H1 (cell line): ENCODE measurements at places on chromosomes 2 and 18.

- H3K27me3 ChIP-seq: no peaks in the 10 kb centered on the region; the same call in 1 of the 2 replicates
- no peak overlapping the region for H3K27ac ChIP-seq
- H3K4me1 ChIP-seq: peaks cover 12% of the 10 kb centered on the region
- peak; percentile 57 for DNase-seq
- no peak overlapping the region for H3K4me3 ChIP-seq
Observed at GRCh38 chr2:231663458-231664212, 44.7 kb upstream of the PTMA start.

DNA sequence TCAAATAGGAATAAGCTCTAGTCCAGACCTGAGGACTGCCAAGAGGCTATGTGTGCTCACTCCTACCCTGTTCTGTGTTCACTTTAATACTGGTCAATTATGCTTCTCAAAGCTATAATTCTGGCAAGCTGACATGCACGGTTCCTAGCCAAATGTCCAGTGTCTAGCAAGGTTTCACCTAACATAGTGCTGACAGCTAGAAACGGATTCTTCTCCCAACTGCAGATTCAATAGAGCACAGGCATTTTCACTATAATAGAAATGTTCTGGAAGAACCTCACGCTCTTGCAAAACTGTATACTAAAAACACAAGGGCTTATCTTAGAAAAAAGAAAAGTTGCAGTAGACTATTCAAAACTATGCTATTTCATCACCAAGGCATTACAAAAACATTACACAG lies 45.1 kb downstream of the HDAC4 start:
- no peaks in the 10 kb centered on the region; the same call in 1 of the 2 replicates for H3K4me1 ChIP-seq
- H3K4me3 ChIP-seq: no peak overlapping the region
- DNase-seq: no peak
- H3K27ac ChIP-seq: no peak overlapping the region
- no peaks in the 10 kb centered on the region for H3K36me3 ChIP-seq

GRCh38 chr2:37325625-37326071 lies 1.0 kb upstream of the PRKD3 start:
- peaks cover 2% of the 10 kb centered on the region for H3K4me1 ChIP-seq
- no peak for DNase-seq
- H3K27me3 ChIP-seq: no peaks in the 10 kb centered on the region
- no peak overlapping the region for H3K27ac ChIP-seq
- no peaks in the 10 kb centered on the region for H3K36me3 ChIP-seq
- H3K4me3 ChIP-seq: no peak overlapping the region; the same call in 1 of the 2 replicates

DNA sequence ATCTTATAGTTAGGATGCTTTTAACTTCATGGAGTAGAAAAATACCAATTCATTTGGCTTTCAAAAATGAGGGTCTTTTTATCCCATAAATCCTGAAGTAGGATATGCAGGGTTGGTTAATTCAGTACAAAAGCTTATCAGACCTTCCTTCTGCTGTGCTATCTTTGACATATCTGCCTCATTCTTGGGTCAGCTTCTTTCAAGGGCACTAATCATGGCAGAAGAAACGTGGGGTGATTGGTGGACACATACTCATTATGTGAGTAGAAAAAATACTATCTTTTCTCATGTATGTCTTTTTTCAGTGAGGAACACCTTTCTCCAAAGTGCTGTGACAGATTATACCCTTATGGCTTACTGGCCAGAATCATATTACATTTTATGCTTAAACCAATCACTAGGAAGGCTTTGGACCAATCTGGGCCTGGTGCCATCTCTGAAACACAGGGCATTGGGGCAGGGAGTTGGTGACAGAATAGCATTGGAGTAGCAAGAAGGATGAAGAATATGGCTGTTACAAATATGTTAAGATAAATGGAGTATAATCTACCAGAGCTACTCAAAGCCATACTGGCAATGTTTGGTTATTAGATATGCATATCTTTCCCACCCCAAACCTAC lies 10.1 kb downstream of the UGP2 start:
- no peak for DNase-seq
- H3K27me3 ChIP-seq: no peaks in the 10 kb centered on the region
- H3K4me1 ChIP-seq: peaks cover 18% of the 10 kb centered on the region

DNA sequence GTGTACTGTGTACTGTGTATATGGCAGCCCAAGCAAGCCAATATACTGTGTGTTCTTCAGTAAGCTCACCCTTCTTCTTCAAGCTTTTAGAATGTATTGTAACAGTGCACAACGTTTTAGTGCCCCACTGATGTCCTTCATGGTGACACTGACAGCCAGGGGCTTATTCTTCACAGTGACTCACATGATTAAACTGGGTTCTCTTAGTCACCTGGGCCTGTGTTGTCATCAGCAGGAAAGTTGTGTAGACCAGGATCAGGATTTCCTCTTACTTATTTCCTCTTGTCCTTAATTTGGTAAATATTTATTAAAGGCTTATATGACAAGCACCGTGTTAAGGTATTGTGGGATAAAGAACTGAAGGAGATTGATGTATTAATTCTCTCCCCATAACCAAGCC lies 67.9 kb upstream of the THOC1 start:
- H3K36me3 ChIP-seq: no peaks in the 10 kb centered on the region
- no peak overlapping the region for H3K27ac ChIP-seq
- no peaks in the 10 kb centered on the region for H3K27me3 ChIP-seq
- no peak for DNase-seq
- no peaks in the 10 kb centered on the region for H3K4me1 ChIP-seq

GRCh38 chr18:69035756-69036155 lies 237.9 kb downstream of the CCDC102B start:
- H3K4me3 ChIP-seq: no peak overlapping the region
- H3K27ac ChIP-seq: no peak overlapping the region
- no peaks in the 10 kb centered on the region for H3K4me1 ChIP-seq
- H3K36me3 ChIP-seq: no peaks in the 10 kb centered on the region
- H3K27me3 ChIP-seq: no peaks in the 10 kb centered on the region

- H3K4me3 ChIP-seq: no peak overlapping the region
- H3K4me1 ChIP-seq: no peaks in the 10 kb centered on the region
- no peak overlapping the region for H3K27ac ChIP-seq
- DNase-seq: no peak
- no peaks in the 10 kb centered on the region for H3K27me3 ChIP-seq
Observed at GRCh38 chr2:157477919-157478318, 34.0 kb upstream of the CYTIP start.

DNA sequence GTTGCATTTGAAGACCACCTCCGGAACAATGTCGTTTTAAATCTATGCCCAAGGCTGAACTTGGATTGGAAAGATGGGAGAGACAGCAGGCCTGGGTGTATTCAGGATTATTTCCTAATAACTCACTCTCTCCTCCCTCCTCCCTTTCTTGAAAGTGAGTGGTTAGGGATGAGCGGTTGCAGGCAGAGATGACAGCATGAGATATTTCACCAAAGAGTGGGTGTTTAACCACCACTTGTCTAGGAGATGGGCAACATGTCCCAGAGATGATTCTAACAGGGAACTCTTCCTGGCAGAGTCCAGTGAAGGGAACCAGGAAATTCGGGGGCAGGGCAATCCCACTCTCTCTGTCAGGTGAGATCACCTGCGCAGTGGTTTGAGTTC lies 123.2 kb downstream of the KCTD1 start:
- H3K27me3 ChIP-seq: no peaks in the 10 kb centered on the region
- no peak for DNase-seq
- H3K4me3 ChIP-seq: no peak overlapping the region
- H3K36me3 ChIP-seq: no peaks in the 10 kb centered on the region

GRCh38 chr18:62556397-62556796 lies 33.6 kb downstream of the ZCCHC2 start:
- no peaks in the 10 kb centered on the region for H3K4me1 ChIP-seq
- DNase-seq: no peak
- H3K4me3 ChIP-seq: no peak overlapping the region
- H3K36me3 ChIP-seq: peaks cover 4% of the 10 kb centered on the region; the same call in 1 of the 2 replicates
- no peaks in the 10 kb centered on the region for H3K27me3 ChIP-seq

DNA sequence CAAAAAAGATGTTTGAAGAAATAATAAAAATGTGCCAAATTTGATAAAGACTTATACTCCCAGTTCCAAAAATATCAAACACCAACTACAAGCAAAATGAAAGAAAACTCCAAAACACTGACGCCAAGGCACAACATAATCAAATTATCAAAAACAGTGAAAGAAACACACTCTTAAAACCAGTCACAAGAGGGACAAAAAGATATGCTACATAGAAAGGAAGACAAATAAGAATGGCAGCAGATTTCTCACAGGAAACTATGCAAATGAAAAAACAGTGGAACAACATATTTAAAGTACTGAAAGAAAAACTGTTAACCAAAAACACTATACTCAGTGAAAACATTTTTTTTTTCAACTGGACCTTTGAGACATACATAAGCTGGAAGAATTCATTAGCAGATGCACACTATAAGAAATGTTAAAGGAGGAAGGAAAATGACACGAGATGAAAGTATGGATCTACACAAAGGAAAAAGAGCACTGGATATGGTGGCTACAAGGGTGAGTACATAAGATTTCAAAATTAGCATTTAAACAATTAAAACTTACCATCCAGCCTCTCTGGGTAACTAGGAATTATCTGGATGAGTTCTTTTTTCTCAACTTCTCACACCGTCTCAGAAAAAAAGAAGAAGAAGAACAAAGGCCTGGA lies 94.0 kb upstream of the ACVR1C start:
- no peaks in the 10 kb centered on the region; the same call in 1 of the 2 replicates for H3K36me3 ChIP-seq
- H3K27ac ChIP-seq: no peak overlapping the region
- peaks cover 1% of the 10 kb centered on the region for H3K27me3 ChIP-seq
- no peak overlapping the region for H3K4me3 ChIP-seq
- no peak for DNase-seq

DNA sequence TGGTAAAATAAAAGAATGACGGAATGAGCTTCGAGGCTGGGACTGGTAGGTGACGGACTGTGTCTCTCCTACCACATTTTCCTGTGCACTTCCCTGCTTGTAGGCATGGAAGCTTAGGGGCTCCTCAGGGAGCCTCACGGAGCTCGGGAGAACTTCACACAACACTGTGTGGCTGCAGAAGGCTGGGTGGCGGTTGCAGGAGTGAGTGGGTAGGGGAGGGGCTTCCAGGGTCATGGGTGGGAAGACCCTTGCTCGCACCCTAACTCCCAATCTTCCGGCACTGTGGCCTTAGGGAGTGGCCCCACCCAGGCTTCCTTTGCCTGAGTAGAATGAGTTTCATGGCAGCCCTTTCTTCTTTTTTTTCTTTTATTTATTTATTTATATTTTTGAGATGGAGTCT lies 128.6 kb downstream of the INHBB start:
- H3K4me3 ChIP-seq: no peak overlapping the region
- no peaks in the 10 kb centered on the region for H3K4me1 ChIP-seq
- peaks cover 56% of the 10 kb centered on the region for H3K27me3 ChIP-seq
- DNase-seq: no peak
- H3K36me3 ChIP-seq: no peaks in the 10 kb centered on the region

DNA sequence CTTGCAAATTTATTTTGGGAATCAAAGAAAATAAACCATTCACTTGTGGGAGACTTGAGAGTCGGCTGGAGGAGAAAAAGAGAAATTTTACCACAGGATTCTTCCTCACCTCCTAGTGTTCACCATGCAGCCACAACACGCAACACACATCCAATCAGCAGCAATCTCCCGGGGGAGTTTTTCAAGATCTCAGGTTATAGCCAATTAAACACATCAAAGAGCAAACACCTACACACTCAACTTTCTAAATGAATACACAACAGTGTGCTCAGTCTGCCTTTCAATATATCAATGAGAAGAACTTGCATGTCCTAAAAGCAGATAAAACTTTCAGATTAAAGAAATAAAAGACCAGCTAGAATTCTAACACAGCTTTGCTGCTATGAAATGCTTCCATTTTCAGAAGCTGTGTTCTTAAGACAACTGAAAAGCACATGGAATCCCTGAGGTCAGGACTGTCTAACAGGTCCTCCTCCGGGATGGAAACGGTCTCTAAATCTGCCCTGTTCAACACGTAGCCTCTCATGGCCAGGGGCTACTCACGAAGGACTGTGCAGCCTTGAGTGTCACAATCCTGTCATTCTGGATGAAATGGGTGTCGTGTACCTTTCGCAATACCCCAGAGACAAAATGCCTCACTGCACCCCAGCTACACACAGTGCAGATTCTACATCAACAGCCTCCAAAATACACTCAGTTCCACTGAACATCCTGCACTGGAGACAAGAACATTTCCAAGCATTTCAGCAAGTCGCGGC lies 84.2 kb downstream of the ZNF516 start:
- H3K36me3 ChIP-seq: no peaks in the 10 kb centered on the region
- no peak overlapping the region for H3K4me3 ChIP-seq
- DNase-seq: no peak
- H3K27me3 ChIP-seq: no peaks in the 10 kb centered on the region

DNA sequence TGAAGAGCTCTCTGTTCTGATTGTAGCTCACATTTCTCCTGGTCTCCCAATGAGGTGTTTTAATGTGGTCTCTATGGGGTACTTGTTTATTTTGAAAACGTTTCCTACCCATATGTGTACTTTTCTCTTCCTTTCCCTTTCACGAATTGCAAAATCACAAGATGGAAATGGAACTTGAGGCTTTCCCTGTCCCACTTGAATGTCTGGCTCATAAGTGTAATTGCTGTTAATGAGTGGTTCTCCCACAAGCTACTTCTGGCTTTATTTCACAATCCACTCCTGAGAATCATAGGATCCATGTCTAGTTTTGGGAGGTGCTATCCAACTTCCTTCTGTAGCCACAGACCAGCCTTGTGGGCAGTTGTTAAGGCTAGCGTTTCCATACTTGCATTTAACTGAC lies 81.1 kb upstream of the CAVIN2 start:
- H3K27me3 ChIP-seq: no peaks in the 10 kb centered on the region
- peaks cover 8% of the 10 kb centered on the region; the same call in 1 of the 2 replicates for H3K4me1 ChIP-seq
- no peaks in the 10 kb centered on the region for H3K36me3 ChIP-seq
- no peak overlapping the region for H3K27ac ChIP-seq
- H3K4me3 ChIP-seq: no peak overlapping the region
- DNase-seq: no peak

GRCh38 chr18:60596928-60597327 lies 224.4 kb upstream of the MC4R start:
- no peaks in the 10 kb centered on the region for H3K4me1 ChIP-seq
- no peak overlapping the region for H3K27ac ChIP-seq
- no peak for DNase-seq
- H3K27me3 ChIP-seq: no peaks in the 10 kb centered on the region
- no peaks in the 10 kb centered on the region for H3K36me3 ChIP-seq

GRCh38 chr2:58598171-58598570 lies 357.0 kb upstream of the FANCL start:
- no peak overlapping the region for H3K4me3 ChIP-seq
- no peaks in the 10 kb centered on the region for H3K36me3 ChIP-seq
- no peak for DNase-seq
- no peak overlapping the region for H3K27ac ChIP-seq
- no peaks in the 10 kb centered on the region for H3K27me3 ChIP-seq
- H3K4me1 ChIP-seq: no peaks in the 10 kb centered on the region
